GM12892 (cell line): ENCODE measurements at places on chromosomes 1 and 21.

- DNase-seq: no peak
These were observed 58.5 kb downstream of the WDR4 start for GRCh38 chr21:42820616-42821465.

GRCh38 chr1:211630236-211631081, 45.0 kb downstream of the NEK2 start:
- DNase-seq: no peak

DNA sequence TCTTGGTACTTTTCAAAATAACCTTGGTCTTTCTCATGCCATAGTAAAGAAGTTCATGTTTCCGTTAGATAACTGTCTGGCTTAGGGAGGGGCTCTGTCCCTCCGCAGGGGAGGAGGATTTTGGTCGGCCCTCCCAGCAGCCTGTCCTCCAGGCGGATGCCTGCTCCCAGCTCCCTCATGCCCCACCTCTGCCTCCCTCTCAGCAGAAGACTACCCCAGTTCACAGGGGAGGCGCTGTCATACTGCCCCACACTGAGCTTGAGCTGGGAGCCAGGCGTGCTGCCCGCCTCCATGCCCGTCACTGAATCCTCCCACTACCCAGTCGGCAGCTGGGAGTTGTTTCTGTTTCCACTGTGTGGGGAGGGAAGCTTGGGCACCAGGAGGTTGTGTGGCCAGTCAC, 127.3 kb downstream of the CAMTA1 start:
- no peak for DNase-seq

- DNase-seq: no peak
These were observed 31.4 kb upstream of the TARDBP start for GRCh38 chr1:10980841-10981727.

DNA sequence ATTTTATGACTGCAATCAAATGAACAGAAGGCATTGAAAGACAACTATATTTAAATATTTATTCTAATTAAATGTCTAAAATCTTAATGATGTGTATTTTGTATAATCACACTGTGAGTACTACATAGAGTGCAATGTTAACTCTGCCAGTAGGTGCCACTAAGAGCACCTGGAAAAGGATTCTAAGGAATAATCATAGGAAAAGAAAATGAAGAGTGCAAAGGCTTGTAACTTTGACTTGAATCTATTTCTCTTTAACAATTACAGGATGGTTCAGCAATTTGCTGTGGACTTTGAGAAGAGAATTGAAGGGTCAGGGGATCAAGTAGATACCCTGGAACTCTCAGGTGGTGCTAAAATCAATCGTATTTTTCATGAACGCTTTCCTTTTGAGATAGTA, 200.4 kb downstream of the DNM3 start:
- no peak for DNase-seq

DNA sequence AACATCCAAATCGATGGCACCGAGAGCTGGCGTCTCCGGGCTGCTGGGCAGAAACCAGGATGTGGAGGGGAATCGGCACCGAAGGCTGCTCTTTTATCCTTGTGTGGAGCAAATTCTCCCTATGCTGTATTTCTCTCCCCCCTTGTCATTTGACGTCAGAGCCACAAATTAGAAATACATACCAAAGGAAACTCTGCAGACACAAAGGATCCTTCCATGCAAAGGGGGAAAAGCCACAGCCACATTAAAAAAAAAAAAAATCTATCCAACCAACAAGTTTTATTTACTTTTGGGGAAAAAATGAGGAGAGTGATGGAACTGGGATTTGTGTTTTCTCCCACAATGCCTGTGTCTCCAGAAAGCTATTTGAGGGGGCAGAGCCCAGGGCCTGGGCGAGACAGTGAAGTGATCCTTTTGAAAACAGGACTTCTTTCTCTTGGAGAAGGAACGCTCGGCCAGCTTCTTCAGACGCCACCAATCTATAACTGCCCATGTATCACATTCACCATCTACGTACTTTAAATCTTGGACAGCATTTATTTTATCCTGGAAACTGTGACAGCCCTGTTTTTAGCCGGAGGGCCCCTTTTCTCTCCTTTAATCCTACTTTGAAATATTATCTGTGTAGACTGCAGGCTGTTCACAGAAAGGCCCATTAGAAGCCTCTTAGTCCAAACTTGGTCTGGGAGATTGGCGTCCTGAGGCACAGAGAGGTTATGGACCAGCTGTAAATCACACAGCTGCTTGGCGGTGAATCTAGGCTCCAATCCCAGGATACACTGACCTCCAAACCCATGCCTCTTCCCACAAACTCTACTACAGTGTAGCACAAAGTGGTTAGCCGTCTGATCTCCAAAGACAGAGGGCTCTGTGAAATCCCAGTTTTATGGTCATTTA, 4.5 kb downstream of the KANK4 start:
- DNase-seq: no peak

- no peak for DNase-seq
These were observed 426.7 kb upstream of the RUNX1 start for GRCh38 chr21:35475762-35476161.

GRCh38 chr1:179141592-179142251, 59.9 kb downstream of the TOR3A start:
- DNase-seq: no peak

GRCh38 chr1:119011706-119012105, 23.6 kb upstream of the TBX15 start:
- DNase-seq: no peak

DNA sequence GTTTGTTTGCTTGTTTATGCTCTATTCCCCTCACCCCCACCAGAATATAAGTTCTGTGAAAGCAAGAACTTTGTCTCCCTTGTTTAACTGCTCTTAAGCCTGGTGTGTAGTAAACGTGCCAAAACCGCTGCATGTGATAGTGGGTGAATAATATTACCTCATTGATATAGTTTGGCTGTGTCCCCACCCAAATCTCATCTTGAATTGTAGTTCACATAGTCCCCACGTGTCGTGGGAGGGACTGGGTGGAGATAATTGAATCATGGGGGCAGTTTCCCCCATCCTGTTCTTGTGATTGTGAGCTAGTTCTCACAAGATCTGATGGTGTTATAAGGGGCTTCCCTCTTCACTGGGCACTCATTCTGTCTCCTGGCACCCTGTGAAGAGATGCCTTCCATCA, 7.6 kb downstream of the LRRC8B start:
- DNase-seq: no peak

- no peak for DNase-seq
These were observed 28.5 kb upstream of the EPS8L3 start for GRCh38 chr1:109792056-109792831.

GRCh38 chr1:7223334-7224080, 438.3 kb downstream of the CAMTA1 start:
- DNase-seq: no peak

DNA sequence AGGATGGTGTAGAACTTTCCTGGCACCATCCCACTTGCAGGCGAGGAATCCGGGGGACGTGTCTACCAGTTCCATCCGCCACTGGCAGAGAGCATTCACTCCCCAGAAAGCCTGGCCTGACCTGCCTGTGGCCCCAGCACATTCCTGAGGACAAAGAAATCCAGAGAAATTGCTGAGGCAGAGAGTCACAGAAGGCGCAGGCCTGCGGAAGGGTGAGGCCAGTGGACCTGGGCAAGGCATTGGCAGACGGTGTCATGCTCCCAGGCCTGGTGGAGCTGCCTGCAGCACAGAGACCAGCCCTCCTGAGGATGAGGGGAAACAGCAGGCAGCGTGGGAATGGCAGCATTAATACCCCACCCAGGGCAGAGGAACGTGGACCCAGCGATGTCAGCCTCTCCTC, 81.2 kb upstream of the F3 start:
- DNase-seq: no peak

GRCh38 chr1:43847290-43847689, 86.3 kb upstream of the ARTN start:
- DNase-seq: no peak

DNA sequence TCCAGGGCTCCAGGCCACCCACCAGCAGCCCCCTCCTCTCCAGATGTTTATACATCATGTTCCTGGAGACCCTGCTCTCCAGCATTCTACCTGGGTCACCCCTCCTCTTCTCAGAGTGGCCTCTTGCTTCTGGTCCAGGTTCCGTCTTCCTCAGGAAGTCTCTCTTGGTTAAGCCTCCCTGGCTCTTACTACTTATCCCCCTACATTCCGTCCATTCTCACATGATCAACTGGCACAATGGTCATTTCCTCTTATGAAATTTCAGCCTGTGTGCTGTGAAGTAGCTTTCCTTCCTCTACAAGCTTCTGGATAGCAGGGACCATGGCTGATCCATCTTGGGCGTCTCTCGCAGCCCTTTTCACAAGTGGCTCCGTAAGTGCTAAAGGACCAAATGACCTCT, 33.9 kb upstream of the ATP2B4 start:
- no peak for DNase-seq

GRCh38 chr1:208551633-208552320, 307.6 kb upstream of the PLXNA2 start:
- DNase-seq: no peak

GRCh38 chr1:61077676-61078541, 4.5 kb upstream of the NFIA start:
- no peak for DNase-seq

DNA sequence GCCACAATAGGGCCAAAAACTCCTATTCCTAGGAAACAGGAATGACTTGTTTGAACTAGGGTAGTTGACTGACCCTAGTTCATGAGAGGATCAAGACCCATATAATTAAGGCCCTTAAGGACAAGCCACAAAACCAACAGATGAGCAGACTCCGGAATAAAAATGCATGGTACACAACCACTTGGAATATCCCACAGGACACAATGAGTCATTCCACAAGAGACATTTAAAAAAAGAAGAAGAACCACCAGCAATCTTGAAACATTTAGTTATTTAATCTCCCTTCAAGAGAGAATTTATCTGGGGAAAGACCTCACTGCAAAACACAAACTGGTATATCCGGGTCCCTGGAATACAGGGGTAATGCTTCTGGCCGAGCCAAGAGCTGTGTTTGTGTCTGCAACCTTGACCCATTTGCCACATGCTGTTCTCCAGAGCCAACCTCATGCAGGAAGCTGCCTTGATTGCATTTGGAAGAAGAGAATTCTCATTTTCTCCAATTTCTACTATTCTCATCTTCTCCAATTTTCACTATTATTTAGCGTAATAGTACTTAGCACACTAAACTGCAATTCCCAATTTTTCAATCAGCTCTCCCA, 135.5 kb downstream of the TGFBR3 start:
- DNase-seq: no peak

DNA sequence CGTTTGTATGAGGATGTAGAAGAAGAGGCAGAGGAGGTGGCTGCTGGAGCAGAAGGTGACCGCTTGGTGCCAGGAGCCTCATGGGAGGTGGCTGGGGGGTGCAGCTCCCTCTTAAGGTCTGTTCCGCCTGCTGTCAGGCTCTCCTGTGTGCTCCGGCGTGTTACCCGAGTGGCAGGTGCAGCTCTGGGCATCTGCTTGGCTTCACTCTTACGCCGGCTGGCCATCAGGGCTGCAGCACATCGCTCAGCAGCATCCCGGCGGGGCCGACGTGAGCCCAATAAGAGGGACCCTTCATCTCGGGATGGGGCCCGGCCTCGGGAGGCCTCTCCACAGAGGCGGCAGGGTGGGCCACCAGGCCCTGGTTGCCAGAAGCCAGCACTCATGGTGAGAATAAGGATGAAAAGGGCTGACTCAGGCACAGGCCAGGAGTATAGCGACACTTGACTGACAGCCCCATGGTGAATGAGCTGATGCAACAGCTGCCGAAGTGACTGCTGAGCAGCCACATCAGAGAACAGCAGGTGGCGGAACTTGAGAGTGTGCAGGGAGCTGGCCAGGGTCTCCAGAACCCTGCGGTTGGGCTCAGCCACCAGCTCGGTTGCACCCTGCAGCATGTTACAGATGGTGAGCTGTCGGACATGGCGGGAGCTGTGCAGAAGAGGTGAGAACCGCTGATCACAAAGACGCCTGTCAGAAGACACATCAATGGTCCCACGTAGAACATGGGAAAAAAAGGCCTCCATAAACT, 17.5 kb downstream of the LRRC41 start:
- DNase-seq: no peak

DNA sequence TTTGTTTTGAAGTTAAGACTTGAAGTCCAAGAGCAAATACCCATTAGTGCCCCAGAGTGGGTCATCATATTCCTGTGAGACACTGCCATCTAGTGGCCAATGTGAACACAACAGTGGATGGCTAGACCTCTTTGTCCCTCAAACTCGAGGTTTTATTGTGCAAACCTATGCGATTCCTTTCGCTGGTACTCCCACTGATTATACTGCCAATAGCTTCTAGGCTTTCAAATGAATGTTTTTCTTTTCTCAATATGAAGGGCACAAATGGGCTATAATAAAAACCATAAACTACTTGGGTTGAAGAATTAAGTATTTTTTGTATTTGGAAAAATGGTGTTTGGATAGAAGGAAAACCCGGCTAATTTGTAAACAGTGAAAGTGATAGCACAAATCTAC, 100.4 kb upstream of the ZNF281 start:
- peak; percentile 61 for DNase-seq

GRCh38 chr1:21952786-21953520, 15.8 kb upstream of the HSPG2 start:
- DNase-seq: no peak

DNA sequence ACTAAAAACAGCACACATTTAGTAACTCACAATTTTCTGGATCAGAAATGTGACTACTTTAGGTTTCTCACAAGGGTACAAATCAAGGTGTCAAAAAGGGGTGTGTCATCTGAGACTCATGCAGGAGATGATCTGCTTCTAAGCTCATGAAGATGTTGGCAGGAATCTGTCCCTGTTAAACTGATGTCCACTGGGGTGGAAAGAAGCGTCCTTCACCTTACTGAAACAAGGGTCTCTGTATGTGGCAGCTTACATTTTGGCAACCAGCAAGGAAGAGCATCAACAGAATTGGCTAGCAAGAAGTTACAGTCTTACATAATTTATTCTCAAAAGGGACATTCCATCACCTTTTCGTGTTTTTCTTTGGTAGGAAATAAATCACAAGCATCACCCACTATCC, 1223.8 kb downstream of the AMY1C start:
- no peak for DNase-seq

DNA sequence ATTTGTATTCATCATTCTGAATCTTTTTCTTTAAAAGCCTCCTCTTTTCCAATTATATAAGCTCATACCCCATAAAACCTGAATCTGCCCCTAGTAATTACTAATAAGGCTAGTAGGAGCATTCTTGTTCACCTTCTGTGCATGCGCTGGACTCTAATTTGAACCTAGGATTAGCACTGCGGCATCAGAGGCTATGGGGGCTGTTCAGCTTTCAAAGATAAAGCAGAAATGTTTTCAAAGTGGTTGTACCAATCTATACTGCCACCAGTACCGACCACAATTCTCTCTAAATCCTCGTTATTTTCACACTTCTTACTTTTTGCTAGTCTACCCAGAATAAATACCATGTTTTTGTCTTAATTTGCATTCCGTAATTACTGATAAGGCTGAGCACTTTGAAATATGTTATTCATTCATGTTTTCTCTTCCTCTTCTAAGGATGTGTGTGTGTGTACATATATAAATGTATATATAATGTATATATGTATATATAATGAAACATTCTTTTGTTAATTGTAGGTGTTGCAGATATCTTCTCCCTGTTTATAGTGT, 1.6 kb upstream of the DDX59 start:
- no peak for DNase-seq

- DNase-seq: no peak
These were observed 3.0 kb upstream of the ID3 start for GRCh38 chr1:23562137-23562876.
